ENCODE measurements at places on chromosomes 7 and 10.
A peak's percentile ranks its signal among the peaks of the same experiment; 100 is the strongest.

DNA sequence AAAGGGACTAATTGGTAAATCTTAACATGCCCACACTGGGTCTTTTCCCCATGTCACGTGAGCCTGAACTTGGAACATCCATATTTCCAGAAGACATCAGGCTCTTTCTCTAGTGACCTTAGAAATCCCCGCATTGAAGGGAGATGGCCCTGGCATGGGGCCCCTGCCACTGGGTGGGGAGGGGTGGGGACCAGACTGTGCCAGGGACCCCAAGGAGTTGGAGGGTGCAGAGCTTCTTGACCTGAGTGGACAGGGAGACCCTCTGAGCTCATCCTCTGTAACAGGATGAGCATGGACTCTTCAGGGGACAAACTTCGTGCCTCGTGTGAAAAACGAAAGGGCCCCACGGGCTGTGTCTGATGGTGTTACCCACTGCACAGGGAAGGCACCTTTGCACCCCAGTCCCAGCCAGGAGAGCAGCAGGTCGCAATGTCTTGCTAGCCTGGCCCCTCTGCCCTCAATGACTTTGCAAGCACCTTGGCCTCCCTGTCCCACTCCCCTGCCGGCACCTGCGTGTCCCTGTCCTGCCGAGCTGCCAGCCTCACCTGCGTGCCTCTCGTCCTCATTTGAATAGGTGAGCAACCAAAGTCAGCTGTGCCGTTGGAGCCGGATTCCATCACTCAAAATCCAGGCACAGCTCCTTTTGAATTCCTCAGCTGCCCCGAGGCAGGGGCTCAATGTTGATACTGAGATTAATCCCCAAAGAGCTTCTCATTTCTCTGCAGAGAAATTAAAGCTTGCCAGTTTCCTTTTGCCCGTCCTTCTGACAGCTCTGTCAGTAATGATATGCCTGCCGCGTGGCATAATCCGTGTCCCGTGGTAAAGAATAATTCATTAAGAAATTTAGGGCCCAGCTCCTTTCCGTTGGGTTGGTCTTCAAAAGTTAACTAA is 234.9 kb downstream of the EBF3 start:
- no peak for DNase-seq

DNA sequence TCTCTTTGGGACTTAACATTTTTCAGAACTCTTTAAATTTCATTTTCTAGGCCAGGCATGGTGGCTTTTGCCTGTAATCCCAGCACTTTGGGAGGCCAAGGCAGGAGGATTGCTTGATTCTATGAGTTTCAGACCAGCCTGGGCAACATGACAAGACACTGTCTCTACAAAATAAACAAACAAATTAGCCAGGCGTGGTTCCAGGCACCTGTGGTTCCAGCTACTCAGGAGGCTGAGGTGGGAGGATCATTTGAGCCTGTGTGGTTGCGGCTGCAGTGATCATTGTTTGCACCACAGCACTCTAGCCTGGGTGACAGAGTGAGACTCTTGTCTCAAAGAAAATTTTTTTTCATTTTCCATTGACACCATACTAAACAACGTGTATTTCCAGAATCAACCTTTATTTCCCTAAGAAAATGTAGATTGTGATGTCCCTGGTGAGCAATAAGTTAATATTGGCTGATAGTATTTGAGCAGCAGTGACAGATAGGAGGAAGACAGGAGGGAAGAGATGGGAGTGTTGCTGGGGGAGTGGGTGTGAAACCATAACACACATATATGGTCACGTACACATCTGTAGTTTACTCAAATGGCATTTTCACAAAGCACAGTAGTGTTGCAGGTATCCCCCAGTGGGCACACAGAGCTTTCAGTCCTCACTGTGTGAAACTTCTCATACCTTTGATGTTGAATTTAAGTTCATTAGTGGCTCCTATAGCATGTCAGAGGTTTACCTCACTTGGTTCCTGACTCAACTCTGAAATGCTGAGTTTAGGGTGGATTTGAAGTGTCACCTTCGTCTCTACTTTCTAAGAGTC is 205.6 kb downstream of the AUTS2 start:
- DNase-seq: no peak

DNA sequence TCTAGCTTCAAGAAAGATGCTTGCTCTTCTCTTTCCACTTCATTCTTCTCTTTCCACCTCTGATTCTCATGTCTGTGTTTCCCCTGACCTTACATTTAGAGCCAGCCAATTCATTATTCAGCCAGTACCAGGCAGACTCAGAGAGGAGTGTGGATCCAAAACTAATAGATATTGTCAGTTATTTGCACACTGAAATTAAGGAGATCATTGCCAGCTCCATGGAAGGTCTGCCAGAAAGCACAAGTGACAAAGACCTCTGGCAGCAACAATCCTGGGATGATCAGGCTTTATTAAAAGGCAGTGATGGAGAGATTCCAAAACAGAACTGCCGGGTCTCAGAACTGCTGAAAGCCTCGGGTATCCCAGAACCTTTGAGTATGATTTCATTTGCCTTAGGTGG is 749.4 kb downstream of the XPNPEP1 start:
- no peak for DNase-seq

- DNase-seq: peak; percentile 65
Observed at GRCh38 chr10:95413588-95413987, 122.8 kb upstream of the PDLIM1 start.

DNA sequence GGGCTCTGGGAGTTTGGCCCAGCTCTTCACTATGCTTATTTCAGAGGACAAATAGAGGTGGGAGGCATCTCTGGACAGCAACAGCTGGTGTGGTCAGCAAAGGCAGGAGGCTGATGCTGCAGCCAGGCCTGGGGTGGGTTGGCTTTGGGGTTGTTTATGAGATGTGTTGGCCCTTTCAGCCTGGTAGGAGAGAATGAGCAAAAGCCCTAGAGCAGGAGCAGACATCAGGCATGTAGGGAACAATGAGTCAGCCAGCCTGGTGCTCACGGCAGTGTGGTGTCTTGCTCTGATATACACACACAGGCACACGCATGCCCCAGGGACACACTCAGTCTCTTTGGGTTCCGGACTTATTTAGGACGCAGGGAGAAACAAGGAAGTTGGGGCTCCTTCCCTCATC is 157.1 kb downstream of the PRKCQ start:
- DNase-seq: no peak

DNA sequence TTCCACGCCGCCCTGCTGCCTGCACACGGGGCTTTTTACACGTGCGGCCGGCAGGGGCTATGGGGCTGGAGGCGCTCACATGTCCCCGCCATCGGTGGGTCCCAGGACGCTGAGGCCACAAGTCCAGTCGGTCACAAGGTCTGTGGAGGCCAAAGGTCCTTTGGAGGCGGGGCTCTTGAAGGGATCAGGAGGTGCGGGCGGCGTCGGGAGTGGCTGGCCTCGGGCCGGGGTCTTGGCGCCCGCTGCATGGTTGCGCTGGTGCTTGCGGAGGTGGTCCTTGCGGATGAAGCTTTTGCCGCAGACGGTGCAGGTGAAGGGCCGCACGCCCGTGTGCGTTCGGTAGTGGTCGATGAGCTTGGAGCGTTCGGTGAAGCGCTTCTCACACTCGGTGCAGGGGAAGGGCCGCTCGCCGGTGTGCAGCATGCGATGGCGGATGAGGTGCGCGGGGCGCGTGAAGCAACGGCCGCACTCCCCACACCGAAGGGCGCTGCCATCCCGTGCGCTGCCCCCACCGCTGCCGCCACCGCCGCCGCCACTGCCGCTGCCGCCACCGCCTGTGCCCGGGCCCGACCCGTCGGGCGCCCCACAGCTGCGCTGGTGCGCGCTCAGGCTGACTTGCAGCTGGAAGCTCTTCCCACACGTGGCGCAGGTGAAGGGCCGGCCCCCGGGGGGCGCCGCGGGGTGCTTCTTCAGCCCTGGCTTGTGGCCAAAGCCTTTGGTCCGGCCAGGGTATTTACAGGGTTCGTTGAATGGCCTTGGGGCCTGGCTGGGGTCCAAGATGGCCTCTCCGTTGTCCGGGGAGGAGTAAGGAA is 13.7 kb upstream of the ZNF777 start:
- DNase-seq: no peak

DNA sequence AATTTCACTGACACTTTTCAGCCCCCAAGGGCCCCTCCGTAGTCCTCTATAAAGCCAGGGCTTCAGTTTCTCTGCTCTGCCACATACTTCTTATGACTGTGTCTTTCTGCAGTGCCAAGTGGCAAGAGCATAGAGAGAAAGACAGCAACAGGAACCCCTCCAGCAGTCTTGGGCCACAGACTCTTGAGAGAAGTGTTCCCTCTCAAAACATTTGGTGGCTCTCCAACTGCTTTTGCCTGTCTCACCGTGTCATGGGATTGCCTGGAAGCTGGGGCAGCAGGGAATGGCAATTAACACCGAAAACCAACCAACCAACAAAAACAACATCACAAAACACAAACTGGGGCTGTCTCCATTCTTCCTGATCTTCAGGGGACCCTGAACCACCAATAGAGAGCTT is 73.8 kb upstream of the ELN start:
- DNase-seq: no peak

GRCh38 chr10:116685807-116686206 is 56.6 kb downstream of the HSPA12A start:
- DNase-seq: no peak

- no peak for DNase-seq
Observed at GRCh38 chr7:94584113-94584512, 71.8 kb downstream of the SGCE start.

DNA sequence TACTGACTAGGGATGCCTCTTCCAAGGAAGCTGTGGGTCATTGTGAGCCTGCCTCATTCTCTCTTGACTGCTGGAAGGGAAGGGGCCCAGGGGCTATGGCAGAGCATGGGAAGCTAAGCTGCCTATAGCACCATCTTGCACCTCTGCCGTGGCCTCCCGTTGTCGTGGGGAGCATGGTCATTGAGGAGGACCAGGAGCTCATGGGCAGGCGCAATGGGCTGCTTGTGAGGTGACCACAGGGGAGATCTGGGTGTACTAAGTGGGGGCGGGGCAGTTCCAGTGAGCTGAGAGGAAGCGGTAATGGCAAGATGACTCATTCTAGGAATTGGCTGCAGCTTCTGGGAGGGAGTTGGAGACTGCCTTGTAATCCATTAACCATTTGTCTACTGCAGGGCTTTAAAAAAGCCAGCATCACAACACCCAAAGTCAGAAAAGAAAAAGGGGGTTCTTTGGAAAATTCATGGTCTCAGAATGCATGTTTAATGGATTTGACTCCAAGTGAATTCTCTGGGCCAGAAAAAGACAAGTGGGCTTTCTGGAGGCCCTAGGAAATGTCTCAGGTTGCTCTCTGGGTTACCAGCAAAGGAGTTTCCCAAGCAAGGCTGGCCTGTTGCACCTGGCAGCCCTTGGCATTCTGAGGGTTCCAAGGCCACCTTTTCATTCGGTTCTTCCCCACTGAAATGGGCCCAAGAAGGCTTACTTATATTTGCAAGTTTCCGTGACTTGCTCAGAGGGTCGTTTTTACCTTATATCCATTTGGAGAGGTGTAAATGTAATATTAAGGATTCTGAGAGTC is 3.6 kb downstream of the DUSP5 start:
- DNase-seq: peak; percentile 88

- peak; percentile 47 for DNase-seq
Observed at GRCh38 chr7:32921896-32922295, 30.3 kb upstream of the KBTBD2 start.

DNA sequence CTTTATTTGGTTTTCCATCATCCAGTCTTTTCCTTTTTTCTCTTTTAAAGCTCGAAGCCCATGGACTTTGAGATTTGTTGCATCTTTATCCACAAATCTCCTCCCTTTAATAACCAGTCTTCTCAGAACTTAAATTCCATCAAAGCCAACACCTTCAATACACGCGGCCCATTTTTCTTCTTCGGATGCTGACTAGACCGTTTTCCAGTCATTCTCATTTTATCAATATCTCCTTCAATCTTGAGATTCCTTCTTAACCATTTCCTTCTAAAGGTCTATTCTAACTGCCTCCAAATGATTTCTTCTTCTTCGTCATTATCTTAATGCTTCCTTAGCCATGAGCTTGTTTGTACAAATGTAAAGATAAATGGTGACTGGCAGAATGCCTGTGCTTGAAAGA is 173.5 kb downstream of the BAMBI start:
- no peak for DNase-seq

- no peak for DNase-seq
Observed at GRCh38 chr7:87144173-87144657, 8.0 kb upstream of the DMTF1 start.

DNA sequence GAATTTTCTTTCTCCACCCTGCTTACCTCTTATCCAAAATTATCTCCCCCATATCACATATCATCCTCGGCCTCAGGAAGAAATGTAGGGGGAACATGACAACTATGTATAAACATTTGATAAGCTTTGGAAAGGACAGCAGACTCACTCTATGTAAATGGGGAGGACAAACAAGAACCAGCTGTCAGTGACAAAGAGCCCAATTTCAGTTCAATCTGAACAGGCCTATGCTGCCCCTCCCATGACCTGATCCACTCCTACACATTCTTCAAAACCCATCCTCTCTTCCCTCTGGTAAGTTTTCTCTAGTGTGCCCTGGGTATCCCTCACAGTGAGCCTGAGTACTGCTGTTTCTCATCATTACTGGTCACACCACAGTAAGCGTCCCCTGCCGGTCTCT is 20.8 kb downstream of the FZD9 start:
- no peak for DNase-seq

DNA sequence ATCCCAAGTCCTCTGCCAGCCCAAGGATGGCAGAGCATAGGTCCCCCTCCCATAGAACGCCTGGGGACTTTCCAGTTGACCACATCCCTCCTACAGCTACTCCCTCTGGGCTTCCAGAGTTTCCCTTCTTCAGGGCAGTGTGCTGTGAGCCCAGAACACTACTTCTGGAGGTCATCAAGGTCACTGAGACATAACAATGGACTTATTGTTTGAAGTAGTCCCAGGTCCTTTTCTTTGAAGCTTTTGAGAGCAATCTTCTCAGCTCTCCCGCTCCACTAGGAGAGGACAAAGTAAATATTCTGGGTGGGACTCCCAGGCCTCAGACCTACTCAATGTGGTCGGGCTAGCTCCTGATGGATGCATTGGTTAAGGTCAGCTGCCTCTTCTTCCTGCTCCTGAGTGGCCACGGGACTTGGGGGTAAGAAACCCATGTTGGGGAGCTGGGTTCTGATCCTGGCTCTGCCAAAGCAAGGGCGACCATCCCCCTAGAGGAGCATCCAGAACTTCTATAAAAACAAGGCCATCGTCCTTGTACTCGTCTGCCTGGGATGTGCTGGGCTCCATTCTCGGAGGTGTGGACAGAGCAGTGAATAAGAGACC is 83.5 kb upstream of the DDC start:
- DNase-seq: no peak

- DNase-seq: no peak
Observed at GRCh38 chr10:1377231-1377630, 321.0 kb downstream of the WDR37 start.

- DNase-seq: no peak
Observed at GRCh38 chr7:104089061-104089460, 99.6 kb upstream of the RELN start.

GRCh38 chr7:107394276-107394675 is 75.6 kb upstream of the GPR22 start:
- peak; percentile 55 for DNase-seq

GRCh38 chr10:98364432-98365102 is 50.4 kb downstream of the PYROXD2 start:
- no peak for DNase-seq
